ENCODE measurements at places on chromosomes 12 and 14. TPM values are rescaled to one million over a fixed set of nuclear protein-coding genes. Genes with fewer than 3 reads are reported as not detected.

EIF2B1 gene
- 62.2 TPM for total RNA-seq

POU6F1 gene
- 4.5 TPM for total RNA-seq

GXYLT1 gene
- 20.2 TPM for total RNA-seq

- DNase-seq, result no peak
Observed at GRCh38 chr12:120757226-120757742, 31.7 kb downstream of the ACADS start.

DNA sequence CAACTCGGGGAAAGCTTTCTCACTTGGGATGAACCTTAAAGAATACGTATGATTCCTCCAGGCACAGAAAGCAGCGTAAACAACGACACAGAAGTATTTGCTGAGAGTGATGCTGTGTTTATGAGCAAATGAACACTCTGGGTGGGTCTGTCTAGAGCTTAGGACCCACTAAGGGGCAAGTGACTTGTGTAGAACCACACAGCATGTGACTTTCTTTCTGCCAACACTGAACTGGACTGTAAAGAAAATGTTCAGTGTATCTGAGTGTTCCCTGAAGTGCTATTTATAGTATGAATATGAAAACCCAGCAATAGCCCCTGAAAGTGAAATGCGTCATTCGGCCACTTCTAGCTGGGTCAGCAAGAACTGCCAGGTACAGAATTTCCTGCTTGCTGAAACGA is 78.5 kb downstream of the ST8SIA1 start:
- peak; percentile 39 for DNase-seq

DNA sequence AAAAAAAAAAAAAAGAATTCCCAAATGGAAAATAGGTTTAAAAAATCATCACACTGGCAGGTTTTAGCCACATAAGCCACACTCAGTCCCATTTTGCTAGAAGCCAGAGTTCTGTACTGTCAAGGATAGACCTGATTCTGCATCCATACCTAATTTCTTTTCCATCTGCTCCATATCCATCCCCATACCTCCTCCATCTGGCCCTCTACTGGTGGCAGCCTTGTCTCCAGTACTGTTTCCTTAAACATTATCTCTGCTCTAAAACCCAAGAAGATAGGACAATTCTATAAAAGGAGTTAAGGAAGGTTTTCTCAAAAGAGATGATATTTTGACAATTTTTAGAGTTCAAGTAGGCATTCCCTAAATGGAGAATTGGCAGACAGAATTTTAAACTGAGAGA is 26.0 kb upstream of the RXYLT1 start:
- DNase-seq, result no peak

GRCh38 chr12:12365446-12365802 is 8.5 kb downstream of the BORCS5 start:
- DNase-seq, result no peak

Measured in tongue (tissue), 3 donors.